ENCODE measurements at places on chromosomes 12 and 14. TPM values are rescaled to one million over a fixed set of nuclear protein-coding genes. Genes with fewer than 3 reads are reported as not detected.

GRCh38 chr14:50882932-50883826 lies 11.3 kb downstream of the ABHD12B start:
- DNase-seq: no peak

DNA sequence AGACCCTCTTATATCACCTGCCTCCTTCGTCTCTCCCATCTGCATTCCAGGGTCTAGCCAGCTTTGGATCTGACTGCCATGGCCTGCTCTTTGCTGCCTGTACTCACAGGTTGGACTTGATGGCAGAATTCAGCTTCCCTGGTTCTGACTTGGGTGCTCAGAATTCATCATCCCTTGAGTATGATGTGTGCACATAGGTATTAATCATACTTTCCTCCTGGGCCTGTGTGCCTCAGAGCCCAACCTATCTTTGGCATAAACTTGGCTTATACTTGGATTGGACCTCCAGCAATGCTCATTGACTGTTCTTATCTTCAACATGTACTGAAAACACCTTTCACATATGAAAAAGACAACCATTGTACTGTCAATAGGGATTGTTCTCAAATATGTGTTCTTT lies 70.7 kb upstream of the LMNTD1 start:
- no peak for DNase-seq

DNA sequence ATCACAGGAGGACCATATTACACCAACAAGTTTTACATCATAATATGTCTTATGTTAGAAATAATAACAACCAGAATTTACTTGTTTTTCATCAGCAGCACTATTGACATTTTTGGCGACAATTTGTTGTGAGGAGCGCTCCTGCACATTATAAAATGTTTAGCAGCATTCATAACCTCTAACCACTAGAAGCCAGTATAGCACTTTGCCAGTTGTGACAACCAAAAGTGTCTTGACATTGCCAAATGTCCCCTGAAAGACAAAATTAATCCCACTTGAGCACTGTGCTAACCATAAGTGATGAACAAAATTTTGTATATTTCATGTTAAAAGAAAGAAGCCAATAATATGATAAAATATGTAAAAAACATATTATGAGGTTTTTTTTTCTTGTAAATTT lies 356.9 kb upstream of the LMO3 start:
- no peak for DNase-seq

DNA sequence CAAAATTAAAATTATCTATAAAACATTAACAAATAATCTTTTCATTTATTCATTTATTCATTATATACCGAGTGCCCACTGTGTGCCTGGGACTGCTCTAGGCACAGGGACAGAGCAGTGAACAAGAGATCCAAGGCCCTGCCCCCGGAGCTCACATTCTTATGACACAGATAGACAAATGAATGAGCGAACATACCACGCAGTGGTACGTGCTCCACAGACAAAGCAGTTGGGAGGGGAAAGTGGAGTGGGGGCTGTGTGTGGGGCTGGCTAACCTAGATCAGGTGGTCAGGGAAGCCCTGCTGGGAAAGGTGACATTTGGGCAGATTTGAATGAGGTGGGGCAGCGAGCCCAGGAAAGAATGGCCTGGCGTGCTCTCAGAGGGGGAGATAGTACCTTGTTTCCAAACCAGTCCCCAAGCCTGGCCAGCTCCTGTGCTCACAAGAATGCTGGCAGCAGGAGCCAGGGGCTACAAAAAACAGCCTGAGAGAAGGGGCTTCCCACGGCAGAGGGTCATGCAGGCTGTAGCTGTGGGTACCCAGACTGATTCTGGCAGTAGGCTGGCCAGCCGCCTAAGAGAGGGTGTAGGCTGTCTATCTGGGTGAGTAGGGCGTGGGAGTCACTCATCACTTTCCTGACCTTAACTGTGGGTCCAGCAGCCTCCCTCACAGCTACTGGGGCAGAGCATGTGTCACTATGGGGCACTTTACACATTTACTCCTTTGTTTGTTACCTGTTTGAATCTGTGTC lies 57.8 kb upstream of the ACTN1 start:
- DNase-seq: peak; percentile 71

DNA sequence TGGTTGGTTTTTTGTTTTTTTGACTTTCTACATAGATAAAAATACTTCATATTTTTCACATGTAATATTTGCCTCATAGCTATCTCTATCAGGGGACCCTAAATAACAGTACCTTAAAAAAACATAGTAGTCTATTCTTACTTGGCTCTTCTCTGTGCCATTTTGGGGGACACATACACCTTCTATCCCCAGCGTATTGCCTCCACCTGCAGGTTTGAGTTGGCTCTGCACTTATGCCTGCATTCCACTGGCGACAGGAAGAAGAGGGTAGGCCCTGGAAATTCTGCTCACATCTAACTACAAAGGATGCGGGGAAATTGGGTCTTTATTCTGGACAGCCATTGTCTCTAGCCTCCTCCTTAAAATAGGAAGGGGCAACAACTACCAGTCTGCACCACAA lies 13.8 kb upstream of the IFI27L2 start:
- DNase-seq: no peak

GRCh38 chr12:94157981-94158411 lies 9.6 kb downstream of the PLXNC1 start:
- no peak for DNase-seq

DNA sequence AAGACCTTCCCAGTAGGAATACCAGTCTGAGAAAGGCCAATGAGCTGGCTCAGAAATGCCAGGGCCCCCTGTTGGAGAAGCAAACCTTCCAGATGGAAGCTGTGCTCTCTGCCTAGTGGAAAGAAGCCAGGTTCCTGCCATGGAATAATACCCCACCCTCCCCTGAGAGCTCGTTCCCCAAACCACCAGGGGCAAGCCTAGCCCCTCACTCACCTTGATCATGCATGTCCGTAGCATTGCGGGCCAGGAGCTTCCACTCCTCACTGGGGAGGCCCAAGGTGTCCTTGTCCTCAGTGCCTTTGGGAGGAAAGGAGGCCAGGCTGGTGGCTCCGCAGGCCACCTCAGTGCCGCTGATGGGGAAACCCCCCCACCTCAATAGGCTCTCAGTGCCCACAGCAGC lies 20.1 kb downstream of the AHSA1 start:
- DNase-seq: no peak

DNA sequence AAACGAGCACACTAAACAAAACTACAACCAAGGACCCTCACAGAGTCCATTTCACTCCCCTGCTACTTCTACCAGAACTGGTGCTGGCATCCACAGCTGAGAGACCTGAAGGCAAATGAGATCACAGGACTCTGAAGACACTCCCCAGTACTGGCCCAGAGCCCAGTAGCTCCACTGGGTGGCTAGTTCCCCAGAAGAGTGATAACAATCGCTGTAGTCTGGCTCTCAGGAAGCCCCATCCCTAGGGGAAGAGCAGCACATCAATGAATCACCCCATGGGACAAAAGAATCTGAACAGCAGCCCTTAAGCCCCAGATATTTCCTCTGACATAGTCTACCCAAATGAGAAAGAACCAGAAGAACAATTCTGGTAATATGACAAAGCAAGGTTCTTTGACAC lies 190.7 kb upstream of the BMP4 start:
- DNase-seq: peak; percentile 71

- peak; percentile 36 for DNase-seq
These were observed 474.8 kb upstream of the TBX3 start for GRCh38 chr12:115158816-115159215.

GRCh38 chr12:13165617-13166041 lies 30.9 kb upstream of the EMP1 start:
- peak; percentile 73 for DNase-seq

DNA sequence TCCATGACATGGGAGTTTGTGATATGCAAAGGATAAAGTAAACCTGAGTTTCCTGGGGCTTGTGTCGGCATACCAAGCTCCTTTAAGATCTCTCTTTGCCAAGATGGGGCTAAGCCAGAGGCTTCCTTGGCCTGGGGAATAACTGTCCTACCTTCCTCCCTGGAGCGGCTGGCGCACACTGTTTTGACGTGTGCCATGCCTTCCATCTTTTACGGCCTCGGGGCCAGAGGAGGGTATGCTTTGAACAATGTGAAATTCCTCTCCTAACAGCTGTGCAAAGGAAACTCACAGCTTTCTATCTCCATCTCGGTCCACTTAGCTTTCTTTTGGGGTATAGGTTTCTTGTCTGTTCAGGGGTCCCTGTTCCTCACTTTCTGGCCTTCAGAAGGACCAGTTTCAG lies 55.2 kb downstream of the NTF3 start:
- no peak for DNase-seq

DNA sequence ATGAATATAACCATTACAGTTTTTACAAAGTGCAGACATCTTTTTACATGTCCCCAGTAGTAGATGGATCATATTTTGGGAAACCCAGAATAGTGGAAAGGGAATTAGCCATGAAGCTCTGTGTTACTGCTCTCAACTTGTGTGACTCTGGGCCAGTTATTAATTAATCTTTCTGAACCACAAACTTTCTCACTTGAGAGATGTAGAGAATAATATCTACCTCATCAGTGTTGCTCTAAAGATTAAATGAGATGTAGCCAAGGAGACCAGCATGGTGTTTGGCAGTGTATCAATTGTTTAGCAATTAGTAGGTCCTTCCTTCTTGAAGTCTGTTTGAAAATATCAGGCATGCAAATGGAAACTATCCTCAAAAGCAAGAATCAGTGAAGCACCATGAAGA lies 169.2 kb downstream of the TMTC2 start:
- DNase-seq: no peak

GRCh38 chr14:100708425-100709288 lies 18.0 kb upstream of the DLK1 start:
- DNase-seq: no peak

GRCh38 chr12:123427036-123427769 lies 9.3 kb downstream of the RILPL2 start:
- DNase-seq: no peak

- DNase-seq: no peak
These were observed 124.0 kb downstream of the APAF1 start for GRCh38 chr12:98769068-98769467.

- no peak for DNase-seq
These were observed 23.6 kb upstream of the AMN1 start for GRCh38 chr12:31752450-31752849.

GRCh38 chr12:26833743-26834490 lies 923 bp upstream of the ITPR2 start:
- no peak for DNase-seq

DNA sequence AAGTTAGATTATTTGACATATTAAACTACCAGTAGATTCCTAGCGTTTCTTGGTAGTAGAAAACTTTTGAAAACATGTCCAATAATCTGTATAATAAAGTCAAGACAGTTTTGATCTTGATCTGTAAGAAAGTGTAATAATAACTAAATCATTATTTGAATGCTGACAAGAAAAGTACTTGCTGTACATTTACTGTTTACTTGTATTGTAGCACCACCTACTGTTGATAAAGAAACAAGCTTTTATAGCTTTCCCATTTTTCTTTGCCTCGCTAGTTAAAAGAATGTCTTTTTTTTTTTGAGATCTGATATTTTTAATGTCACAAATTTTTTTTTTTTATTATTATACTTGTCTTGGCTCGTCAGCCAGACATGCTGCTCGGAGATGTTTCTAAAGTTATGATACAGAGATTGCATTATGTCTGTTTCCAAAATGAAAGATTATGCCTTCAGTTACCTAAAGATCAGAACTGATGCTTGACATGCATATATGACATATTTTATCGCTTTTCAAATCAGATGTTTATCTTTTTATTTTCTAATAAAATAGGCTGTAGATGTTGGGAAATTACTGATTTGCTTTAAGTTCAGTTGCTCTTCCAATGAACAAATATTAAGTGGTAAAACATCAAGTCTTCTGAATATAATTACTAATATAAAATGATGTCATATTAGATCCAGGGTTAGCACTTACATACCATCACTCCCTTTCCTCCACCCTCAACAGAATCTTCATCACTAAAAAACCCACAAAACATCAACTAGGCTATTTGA lies 140.5 kb downstream of the AKAP6 start:
- peak; percentile 49 for DNase-seq

DNA sequence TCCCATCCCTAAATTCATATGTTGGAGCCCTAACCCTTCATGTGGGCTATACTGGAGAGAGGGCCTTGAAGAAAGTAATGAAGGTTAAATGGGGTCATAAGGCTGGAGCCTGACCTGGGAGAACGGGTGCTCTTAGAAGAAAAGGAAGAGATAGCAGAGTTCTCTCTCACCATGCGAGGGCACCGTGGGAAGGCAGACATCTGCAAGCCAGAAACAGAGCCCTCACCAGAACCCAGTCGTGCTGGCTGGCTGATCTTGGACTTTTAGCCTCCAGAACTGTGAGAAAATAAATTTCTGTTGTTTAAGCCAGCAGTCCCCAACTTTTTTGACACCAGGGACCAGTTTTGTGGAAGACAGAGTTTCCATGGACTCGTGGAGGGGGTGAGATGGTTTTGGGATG lies 149.3 kb downstream of the ATP23 start:
- no peak for DNase-seq

GRCh38 chr12:48813465-48814261 lies 4.6 kb upstream of the CACNB3 start:
- DNase-seq: peak; percentile 53

WSCD2 gene
- total RNA-seq: 0.10 TPM

MYH7 gene
- not detected for total RNA-seq

CCDC196 gene
- total RNA-seq: not detected

RHOJ gene
- total RNA-seq: 29.6 TPM

LGR5 gene
- total RNA-seq: 0.32 TPM

ETFBKMT gene
- total RNA-seq: 2.2 TPM

CLEC4D gene
- not detected for total RNA-seq

PROX2 gene
- not detected for total RNA-seq

PAWR gene
- 189 TPM for total RNA-seq

HOXC9 gene
- not detected for total RNA-seq

LHX5 gene
- total RNA-seq: not detected

ACOT6 gene
- total RNA-seq: not detected

KRT74 gene
- total RNA-seq: not detected

EPYC gene
- total RNA-seq: 0.39 TPM

SIX1 gene
- total RNA-seq: 0.20 TPM

LMNTD1 gene
- total RNA-seq: not detected

CRIP1 gene
- 21.3 TPM for total RNA-seq

CEBPE gene
- total RNA-seq: not detected

ATN1 gene
- 94.9 TPM for total RNA-seq

STAT2 gene
- total RNA-seq: 257 TPM

FOXN4 gene
- total RNA-seq: not detected

SRP54 gene
- total RNA-seq: 81.3 TPM

Measured in astrocyte (in vitro differentiated cells and primary cell).